Stimulated activated CD4-positive, alpha-beta T cell treated with anti-CD3 and anti-CD28 coated beads, TNF-alpha, amount 100 ng/mL, for 1 hour (primary cell): ENCODE measurements at places on chromosomes 1 and 21.
A peak's percentile ranks its signal among the peaks of the same experiment; 100 is the strongest.

GRCh38 chr1:208177656-208178055, 66.5 kb downstream of the PLXNA2 start:
- no peak for DNase-seq

- no peak for DNase-seq
Measured at GRCh38 chr1:153535242-153536011, at the start of gene S100A6. S100A6 (minus strand) TSS chr1:153535991; CDS start chr1:153535339, 652 bp downstream.

- no peak for DNase-seq
Measured at GRCh38 chr1:40224040-40224439, 23.7 kb upstream of the TMCO2 start.

DNA sequence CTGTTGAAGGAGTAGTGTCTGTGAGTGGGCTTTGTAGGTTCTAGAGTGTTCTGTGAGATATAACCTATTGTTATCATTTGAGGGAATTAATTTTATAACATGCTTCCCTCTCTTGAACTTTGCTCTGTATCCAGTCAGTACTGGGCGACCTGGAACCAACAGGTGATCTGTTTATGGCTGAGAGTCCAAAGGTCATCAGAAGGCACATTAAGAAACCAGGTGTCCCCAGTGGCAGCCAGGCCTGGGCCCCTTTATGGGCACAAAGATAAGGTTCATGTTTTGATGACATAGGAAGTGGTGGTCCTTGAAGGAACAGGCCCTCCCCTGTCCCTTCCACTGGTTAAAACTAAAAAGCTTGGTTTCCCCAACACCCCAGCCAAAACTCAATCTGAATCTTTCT, 61.1 kb downstream of the FHAD1 start:
- no peak for DNase-seq

- DNase-seq: peak; percentile 2
Measured at GRCh38 chr21:38159355-38159754, 97.4 kb upstream of the KCNJ15 start.

GRCh38 chr1:113142791-113143190, 69.8 kb downstream of the LRIG2 start:
- no peak for DNase-seq

DNA sequence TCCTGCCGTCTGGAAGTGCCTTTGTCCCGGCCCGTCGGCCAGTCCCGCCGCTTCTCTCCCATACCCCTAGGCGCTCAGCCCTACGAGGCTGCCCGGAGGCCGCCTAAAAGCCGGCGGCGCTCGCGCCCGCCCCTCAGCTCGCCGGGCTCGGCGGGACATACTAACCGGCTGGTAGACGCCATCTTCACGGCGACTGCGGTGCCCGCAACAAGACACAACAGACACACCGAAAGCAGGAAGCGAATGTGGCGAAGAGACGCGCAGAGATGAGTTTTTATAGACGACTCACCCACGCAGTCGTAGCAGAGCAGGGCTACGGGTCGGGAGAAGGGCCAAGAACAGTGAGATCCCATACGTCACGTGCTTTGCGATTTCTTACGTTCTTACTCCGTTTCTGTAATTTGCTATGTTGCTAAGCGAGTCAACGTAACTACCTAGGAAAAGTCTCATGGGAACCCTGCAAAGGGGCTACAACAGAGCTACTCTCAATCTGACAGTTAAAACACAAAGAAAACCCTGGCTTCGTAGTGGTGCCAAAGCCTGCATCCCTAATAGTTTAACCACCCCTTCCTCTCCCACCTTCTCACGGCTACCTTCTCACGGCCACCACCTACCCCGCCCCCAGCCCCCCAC, at the start of gene GTF2B:
TSS of gene GTF2B (minus strand) at position 250 of the 633 bp plus-strand sequence. CDS start at position 182, 68 bp downstream.
- DNase-seq: peak; percentile 80

- no peak for DNase-seq
Measured at GRCh38 chr1:213670692-213671023, 317.1 kb upstream of the PROX1 start.

DNA sequence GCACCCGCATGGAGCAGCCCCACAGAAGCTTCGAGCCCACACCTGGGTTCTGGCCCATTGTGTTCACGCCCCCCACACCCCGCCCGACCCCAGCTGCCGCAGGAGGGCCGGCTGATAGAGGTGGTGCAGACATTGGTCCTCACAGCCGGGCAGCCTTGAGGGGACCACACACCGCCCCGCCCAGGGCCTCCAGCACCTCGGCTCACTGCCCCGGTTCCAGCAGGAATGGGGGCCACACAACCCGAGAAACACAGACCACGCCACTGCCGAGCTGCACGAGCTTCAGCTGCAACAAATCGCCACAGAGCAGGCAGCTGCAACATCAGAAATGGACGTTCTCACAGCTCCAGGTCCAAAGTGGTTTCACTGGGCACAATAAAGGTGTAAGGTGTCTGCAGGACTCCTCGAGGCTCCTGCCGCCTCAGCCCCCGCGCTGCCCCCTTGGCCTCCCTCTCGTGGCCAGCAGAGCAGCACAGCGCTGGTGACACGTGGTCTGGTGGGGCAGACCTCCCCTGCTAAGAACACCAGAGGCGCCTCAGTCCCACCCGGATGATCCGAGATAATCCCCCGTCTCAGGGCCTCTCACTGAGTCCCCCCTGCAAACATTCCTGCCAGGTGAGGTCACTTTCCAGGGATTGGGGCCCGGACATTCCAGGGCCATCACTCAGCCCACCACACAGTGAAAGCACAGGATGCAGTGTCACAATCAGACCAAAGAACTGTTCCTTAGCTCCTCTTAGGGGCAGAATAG, 62.3 kb upstream of the ADARB1 start:
- DNase-seq: no peak

DNA sequence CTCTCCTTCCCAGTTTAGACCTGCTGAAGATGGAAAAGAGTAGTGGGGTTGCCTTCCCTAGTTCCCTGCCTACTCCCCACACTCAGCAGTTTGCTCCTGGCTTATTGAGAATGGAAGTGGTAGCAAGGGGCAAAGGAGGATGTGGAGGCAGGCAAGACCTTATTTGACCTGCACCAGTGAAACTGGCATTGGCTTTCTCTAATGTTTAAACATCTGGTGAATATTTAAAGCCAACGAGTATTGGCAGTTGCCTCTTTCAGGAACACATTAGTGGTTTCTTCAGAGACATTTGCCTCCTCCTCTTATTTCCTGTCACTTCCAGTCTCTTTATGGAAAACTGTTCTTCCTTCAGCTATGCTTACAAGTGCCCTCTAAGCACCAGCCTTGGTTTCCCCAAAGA, 62.4 kb upstream of the VAV3 start:
- no peak for DNase-seq

DNA sequence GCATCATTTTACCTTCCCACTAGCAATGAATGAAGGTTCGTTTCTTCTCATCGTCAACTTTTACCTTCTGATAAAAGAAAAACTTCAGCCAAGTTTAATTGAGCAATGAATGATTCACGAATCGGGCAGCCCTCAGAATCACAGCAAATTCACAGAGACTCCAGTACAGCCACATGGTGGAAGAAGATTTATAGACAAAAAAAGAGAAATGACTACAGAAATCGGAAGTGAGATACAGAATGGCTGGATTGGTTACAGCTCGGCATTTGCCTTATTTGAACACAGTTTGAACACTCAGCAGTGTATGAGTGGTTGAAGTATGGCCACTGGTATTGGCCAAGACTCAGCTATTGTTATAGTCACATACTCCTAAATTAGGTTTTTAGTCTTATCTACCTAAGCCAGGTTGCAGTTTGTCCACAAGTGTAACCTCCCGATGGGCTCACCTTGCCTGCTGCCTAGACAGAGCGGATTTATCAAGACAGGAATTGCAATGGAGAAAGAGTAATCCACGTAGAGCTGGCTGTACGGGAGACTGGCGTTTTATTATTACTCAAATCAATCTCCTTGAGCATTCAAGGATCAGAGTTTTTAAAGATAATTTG, 15.3 kb downstream of the AK4 start:
- DNase-seq: no peak

GRCh38 chr1:212214325-212214724, 70.9 kb upstream of the PPP2R5A start:
- DNase-seq: no peak

GRCh38 chr1:172380441-172381244, 39.8 kb upstream of the C1orf105 start:
- DNase-seq: no peak

GRCh38 chr1:90092441-90092840, 97.5 kb downstream of the ZNF326 start:
- no peak for DNase-seq

GRCh38 chr1:87805666-87806378, 477.1 kb downstream of the LMO4 start:
- DNase-seq: no peak

DNA sequence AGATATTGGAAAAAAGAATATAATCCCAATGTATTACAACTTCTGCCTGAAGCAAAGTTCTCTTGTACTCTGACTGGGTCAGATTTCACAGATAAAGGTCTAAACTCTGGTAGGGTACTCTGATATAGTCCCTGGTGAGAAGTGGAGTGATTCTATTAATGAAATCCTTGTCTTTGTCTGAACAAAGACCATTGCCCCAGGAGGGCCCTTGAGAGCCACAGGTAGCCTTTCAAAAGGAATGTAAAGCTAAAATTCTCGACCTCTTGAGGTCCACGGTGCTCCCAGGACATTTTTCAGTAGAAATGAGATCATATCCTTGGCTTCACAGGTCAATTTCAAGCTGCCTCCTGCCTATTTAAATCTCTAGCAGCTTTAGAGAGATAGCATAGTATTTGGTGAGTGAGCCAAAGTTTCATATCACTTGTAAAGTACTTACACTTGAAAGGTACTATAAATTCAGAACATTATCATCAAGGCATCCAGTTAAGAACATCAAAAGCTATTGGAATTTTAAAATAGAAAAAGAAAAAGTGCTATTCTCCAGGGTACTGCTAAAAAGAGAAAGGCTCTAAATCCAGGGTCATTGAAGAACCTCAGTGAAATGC, 10.1 kb downstream of the TNNI3K start:
- no peak for DNase-seq

DNA sequence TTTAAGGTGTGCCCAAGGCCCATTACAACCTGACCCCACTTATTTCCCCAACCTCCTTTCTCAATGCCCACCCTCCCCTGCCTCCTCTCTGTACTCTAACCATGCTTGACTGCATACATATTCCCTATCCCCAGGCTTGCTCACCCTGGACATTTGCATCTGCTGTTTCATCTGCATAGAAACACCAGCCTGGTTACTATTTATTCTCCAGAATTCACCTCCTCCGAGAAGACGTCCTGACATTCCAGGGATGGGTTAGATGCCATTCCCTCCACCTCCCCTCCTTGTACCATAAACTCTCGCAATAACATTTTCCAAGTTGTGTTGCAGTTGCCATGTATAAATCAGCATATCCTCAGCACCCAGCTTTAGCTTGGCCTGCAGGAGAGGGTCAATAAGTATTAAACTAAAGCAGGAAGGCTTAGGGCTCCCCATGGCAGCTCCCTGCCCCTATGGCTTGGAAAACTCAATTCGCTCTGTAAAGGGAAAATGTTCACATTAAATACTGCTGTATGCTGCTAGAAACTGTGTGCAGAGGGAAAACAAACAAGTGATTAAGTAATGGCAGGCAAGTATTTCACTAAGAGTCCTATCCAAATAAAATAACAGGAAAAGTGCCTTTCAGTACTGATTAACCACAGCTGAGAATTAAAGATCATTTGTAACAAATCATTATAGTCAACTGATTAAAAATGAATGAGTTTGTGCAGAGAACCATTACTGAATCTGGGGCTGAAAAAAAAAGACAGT, 202.3 kb downstream of the TNR start:
- no peak for DNase-seq

GRCh38 chr1:91501523-91501851, 836 bp downstream of the CDC7 start:
- DNase-seq: no peak

DNA sequence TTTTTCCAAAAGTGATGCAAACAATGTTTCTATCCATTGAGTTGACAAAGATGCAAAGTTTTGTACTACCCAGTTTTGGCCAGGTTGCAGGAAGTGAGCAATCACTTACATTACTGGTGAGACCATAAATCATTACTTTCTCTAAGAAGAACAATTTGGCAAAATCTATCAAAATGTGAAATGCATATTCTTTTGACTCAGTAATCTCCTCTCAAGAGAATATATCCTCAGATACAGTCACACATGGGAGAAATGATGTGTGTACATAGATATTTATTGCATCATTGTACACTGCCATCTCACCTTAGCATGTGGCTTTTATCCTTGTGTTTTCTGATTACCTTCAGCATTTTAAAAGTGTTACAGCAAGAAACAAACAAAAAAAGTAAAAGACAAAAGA, 52.4 kb upstream of the FMO3 start:
- no peak for DNase-seq

- DNase-seq: no peak
Measured at GRCh38 chr21:38468989-38469388, 29.3 kb downstream of the ERG start.

DNA sequence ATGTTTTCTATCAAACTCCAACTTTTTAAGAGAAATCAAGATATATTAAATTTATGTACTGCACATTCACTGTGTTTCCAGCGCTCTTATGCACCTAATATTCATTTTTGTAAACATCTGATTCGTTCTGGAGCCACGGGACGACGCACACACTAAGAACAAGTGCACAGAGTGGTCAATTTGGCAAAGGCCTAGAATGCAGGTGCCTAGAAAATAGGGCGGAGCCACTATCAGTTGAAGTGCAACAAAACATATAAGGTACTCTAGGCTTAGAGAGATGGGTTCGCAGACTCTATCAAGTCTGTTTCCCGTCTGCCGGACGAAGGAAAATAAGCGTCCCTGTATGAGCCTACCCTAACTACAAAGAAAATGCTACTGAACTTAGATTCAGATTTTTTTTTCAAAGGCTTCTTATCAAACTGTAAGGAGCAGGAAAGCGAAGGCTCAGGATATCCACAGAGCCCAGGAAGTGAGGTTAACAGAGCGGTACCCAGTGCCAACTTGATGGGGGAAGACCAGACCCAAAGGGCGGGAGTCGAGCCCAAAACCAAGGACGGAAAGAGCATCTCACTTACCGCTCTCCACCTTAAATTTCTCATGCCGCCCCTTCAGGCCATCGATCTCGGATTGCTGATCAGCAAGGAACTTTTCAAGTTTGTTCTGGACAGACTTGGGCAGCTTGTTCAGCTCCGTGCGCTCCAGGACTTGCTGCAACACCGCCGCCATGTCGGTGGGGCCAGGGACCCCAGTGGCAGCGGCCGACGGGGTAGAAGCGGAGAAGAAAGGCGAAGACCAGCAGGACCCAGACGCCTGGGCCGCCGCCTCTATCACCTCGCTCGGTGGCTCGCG, 526 bp downstream of the TPR start:
- DNase-seq: no peak
